ENCODE measurements at places on chromosomes 1 and 21.

- DNase-seq: no peak
Measured at GRCh38 chr1:64124704-64125440, 78.6 kb upstream of the UBE2U start.

DNA sequence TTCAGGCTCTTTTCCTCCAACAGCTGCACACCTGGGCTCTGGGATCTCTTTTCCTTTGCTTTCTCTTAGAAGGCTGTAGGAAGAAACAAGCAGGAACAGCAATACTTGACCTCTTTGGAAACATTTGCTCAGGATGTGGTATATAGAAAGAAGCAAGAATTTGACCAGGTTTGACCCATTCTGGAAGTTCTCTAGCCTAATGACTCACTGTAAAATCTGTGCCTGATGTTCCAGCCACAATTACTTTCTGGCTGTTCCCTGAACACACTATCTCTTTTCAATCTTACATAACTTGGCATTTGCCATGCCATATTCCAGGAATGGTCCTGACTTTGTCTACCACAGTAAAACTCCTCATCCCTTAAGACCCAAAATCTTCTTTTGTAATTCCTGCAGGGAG is 419.9 kb upstream of the DAB1 start:
- DNase-seq: no peak

DNA sequence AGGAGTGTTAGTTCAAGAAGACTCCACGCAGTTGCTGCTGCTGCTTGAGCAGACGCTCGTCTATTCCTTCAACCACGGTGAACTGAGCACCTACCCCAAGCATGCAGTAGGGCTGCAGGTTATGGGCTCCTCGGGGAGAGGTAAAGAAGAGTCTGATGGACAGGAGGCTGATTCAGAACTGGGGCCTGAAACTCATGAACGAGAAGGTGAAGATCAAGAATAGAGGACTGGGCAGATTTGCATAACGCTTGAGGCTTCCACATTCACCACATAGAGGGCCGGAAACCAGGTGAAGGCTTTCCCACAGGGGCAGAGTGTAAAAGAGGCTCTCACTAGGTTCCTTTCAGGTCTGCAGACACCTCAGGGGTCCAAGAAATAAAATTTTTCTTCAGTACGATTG is 9.1 kb downstream of the ABCA4 start:
- DNase-seq: no peak

DNA sequence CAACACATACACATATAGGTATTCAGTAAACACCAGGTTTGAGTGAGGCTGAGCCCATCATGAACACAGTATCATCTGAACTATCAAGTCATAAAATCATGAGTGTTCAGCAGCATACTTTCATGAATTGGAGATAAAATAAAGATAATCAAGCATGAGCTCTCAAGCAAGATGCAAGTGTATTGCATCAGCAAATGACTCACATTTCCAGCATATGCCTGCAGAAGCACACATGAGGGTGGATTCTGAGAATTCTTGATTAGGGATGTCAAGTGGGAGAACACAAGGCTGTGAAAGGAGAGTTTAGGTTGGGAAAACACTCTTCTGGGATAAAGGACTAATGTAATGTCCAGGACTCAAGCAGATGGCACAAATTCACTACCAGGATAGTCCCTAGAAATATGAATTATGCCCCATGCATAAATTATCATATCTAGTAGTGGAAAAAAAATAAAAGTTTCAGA is 299.2 kb downstream of the SRGAP2C start:
- DNase-seq: peak; percentile 5

GRCh38 chr21:46295996-46296752 is 10.0 kb downstream of the YBEY start:
- DNase-seq: peak; percentile 36

DNA sequence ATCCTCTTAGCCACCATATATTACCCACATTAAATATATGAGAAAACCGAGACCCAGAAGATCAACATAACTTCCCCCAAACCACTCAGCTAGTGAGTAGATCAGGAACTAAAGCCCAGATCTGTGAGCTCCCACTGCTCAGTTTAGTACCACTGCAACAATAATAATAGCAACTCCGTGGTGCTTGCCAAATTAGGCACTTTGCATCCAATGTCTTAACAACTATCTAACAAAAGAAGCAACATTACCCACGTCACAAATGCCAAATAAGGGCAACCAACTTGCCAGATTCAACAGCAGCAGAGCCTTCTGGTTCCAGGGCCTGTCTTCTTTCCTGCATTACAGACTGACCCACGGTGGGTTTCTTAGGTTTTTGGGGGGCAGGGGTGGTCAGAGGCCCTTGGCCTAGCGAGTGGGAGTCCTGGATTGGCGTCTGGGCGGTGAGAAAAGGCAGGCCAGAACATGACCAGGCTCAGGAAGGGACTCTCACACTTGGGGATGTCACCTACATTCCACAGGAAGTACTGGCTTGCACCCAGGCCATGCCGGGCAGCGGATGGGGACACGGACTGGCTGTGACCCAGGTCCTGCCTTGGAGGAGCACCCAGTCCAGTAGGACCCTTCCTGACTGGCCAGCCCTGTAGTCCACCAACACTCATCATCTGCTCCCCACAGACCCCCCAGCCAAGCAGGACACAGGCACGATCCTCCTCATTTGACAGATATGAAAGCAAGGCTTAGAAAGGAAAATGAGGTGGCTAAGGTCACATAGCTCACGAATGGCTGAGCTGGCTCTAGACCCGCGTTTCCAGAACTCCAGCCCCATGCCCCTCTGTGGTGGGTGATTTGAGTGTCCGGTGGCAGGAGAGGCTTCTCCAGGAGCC is 4.6 kb downstream of the HCRTR1 start:
- peak; percentile 68 for DNase-seq

DNA sequence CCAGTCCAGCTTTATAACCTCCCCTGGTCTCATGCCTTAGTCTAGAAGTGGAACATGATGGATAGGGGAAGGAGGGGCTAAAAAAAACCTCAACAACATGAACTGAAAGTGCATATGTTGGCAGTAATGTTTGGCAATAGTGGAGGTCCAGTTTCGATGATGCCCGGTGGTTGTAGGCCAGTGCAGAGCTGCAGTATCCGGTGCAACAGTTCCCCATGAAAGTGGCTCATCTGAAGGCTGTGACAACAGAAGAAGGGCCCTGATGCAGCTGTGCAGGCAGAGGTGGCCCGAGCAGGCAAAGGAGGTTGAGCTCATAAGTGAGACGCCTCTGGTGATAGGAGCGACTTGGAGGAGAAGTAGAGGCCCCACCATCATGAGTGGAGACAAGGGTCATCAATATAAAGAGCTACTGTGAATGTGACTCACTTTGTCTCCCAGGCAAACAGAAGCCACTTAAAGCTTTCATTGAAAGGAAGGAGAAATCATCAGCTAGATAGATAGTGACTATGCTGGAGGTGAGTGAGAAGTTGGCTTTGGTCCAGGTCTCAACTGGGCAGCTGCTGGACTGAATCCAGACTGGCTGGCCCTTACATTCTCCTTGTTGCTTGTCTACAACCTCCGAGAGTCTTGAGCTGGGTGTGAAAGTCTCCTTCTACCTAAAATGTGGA is 10.2 kb upstream of the CREG1 start:
- peak; percentile 70 for DNase-seq

DNA sequence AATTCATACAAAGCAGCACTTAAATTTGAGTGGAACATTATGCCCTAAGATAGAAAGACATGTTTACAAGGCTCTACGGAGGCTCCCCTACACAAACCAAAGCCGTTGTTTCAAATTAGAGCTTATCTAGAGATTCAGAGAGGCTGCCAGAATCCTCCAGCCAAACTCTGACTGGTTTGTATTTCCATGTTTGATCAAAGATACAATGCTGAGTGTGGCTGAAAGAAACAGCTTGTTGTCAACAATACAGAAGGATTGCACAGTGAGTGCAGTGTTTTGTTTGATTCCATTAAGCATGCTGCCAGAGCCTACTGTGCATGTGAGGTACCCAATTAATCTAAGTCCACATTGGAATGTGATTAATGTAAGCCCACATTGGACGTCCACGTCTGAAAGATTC is 402.7 kb downstream of the DISC1 start:
- peak; percentile 41 for DNase-seq

DNA sequence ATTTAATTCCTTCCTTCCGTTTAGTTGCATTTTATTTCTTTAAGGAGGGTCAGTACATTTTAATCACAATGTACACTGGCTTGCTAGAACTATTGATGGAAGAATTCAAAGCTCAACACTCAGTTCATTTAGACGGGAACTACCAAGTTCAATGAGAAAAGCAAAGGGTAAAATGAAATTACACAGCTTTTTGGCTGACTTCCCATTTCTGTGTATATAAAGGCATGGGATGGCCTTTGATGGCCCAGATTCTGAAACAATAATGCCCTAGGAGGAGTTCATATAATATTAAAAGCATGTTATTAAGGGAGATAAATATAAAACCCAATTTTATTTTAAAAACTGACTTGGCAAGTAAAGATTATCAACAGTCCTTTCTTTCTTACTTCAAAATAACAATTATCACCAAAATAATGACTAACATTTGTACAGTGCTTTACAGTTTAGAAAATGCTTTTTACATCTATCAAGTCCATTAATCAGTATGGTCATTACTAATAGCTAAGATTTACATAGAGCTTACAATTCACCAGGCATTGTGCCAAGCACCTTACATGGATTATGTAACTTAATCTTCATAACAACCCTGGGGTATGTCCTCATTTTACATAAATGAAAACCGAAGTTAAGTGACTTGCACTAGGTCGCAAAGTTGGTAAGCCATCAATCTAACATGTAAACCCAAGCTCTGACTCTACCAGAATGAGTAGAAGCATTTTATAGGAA is 402.4 kb downstream of the OMA1 start:
- DNase-seq: no peak

- no peak for DNase-seq
Measured at GRCh38 chr1:35447278-35447677, 109.9 kb downstream of the KIAA0319L start.

DNA sequence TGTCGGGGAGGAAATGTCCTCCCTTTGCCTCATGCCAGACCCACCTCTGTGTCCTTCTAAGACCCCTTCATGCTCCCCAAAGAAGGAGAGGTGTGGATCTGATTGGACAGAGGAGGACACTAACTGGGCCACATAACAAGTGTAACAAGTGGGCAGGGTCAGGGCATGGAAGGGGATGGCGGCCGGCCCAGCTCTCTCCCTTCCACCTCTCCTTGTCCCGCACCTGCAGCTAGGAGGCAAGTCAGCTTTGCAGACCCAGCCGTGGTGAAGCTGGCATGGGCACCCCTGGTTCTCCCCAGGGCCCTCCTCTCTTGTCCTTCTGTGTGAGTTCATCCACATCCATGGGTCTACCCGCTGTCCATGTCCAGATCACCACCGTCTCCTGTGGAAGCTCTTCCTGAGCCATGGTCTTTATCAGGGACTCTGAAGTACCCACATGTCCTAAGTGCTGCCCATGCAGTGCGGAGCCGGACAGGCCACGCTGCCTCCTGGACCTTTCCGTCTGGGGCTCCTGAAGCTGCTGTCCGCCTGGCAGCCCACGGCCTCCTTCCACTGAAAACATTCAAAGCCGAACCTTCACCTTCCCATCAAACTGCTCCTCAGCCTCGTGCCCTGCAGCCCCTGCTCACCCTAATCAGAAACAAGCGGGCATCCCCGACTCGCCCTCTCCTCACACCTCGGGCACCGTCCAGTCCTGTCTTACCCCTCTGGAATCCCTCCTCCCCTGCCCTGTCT is 460.5 kb downstream of the PTPRU start:
- no peak for DNase-seq

GRCh38 chr1:77670330-77670729 is 12.1 kb downstream of the ZZZ3 start:
- no peak for DNase-seq

DNA sequence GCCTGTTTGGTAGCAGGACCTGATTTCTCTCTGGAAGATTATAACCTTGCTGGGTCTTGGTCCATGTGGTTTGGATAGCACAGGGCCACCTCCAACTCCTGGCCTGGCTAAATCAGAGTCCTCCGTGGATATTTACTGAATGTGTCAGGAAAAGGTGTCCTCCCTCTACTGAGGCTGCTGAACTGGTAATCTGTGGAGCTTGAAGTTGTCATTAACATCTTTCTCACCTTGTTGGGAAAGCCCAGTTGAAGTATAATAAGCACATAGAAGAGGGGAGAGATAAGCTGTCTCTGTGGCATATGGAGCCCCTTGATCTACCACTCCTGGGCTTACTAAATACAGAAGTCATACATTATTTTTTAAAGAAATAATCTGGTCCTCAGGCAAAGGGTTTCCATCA is 294.3 kb upstream of the B3GALT2 start:
- no peak for DNase-seq

- DNase-seq: no peak
Measured at GRCh38 chr1:226627050-226627755, 78.6 kb downstream of the STUM start.

GRCh38 chr1:84376000-84376910 is 22.0 kb upstream of the DNASE2B start:
- DNase-seq: no peak

DNA sequence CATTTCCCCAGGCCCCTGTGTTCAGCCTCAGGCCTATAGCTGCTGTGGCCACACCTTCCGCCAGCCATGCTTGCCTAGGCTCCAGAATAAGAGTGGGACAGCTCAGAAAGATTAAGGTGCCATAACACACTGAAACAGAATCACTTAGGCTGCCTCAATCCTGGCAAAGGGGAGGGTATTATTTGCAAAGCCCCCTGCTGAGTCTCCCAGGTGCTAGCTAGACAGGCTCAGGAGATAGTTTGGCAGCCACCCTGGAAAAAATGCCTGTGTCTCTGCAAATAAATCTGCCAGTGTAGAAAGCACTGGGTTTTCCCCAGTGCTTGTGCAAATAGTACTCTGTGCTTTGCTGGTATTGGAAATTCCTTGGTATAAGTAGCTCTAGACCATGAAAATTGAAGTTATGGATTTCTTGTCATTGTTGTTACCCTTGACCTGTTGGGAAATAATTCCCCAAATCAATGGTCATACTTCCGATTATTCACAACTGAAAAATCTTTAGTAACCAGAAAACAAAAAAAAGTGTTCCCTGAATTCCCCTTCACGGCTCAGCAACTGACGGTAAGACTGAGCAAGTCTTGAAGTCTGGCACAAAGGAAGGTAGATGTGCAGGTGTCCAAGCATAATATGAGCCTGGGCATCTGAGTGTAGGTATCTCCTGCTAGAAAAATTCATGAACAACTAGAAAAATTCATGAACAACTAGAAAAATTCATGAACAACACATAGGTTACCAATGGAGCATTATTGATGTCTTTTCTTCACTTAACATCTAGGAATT is 56.9 kb downstream of the PROX1 start:
- no peak for DNase-seq

DNA sequence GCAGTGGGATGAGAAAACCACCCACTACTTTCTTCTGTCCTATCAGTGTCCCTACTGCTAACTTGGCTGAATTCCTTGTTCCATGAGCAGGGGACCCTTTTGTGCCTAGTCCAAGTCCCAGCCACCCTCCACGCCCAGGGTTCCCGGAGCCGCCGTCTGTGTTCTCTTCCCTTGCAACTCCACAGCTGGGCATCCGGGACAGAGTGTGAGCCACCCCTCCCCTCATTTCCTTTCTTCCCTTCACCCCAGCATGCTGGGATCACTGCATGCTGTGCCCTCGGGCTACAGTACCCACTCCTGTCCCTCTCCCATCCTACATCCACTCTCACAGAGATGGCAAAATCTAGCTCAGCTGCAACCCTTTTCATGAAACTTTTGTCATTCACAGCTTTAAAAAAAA is 44.5 kb downstream of the PGBD5 start:
- no peak for DNase-seq

Data from Ammon's horn (tissue), 1 donor.